ENCODE measurements at places on chromosomes 13 and 19.

- DNase-seq: no peak
These were observed 309.8 kb downstream of the OXGR1 start for GRCh38 chr13:96684469-96684868.

- no peak for DNase-seq
These were observed 85.3 kb upstream of the MYCBP2 start for GRCh38 chr13:77412116-77412635.

GRCh38 chr19:39090881-39091280, 6.7 kb downstream of the ACP7 start:
- no peak for DNase-seq

GRCh38 chr19:1136201-1136600, 32.4 kb downstream of the GPX4 start:
- DNase-seq: no peak

DNA sequence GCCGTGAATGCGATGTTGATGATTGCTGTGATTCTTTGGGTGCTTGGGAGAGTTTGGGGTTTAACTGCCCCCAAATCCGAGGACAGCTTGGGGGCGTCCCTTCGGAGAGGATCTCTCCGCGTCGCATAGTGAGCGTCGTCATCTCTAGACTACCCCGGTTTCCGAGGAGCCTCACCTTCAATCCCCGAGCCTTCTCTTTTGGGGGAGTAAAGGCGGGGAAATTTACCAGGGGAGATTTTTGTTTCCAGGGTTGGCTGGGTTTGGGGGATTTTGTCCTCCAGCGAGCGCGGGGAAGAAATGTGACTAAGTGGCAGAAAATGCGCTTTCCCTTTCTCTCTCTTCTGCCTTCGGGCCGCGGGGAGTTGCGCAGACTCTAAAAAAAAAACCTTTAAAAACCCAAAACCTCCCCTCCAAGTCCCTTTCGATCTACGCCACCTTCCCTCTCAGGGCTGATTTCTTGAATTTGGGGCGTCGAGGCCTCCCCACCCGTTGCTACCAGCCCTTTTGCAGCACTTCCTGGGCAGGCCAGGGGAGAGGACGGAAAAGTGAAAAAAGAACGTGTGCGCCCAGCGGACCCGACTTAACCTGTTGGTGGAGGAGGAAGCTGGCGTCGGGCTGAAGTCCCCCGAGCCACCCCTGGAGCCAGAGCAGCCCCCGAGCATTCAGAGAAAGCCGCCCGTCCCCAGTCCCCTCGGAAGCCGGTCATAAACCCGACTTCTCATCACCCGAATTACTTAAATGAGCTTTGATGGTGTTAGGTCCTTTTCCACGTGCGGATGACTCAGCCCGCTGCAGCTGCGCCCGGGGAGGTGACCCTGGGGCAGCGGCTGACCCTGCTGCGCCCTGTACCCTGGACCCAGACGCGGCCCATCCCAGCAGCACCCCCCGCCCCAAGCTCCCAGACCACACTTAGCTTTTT, 17.7 kb downstream of the NFIX start:
- no peak for DNase-seq

DNA sequence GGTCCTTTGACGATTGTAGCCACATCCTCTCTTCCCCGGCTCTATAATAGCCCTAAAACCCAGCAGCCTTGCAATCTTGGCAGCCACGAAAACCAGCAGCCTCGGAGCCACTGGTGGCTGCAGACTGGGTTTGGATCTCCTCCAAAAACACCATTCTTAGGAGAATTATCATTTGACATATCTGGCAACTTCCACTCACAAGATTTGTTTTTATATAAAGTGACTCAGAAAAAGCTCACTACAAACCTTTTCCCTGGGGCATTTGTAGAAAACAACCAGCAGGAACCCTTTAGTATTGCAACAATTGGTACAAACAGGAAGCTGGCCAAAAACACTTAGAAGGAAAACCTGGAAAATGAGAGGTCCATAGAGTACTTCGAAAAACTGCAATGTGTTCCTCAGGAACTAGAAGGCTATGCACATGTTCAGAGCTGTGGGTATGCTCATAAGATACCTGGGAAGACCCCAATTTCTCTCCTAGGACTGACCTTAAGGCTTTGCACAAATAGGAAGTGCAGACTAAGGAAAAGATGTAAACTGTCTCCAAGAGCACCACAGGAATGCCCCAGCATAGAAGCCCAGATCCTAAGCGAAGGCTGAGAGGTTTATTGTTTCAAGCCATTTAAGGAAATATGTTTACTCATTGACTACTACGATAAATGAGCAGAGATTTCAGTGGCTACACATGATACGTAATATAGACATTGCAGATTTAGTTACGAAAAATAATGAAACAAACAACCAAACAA, 71.2 kb downstream of the MYO16 start:
- no peak for DNase-seq

DNA sequence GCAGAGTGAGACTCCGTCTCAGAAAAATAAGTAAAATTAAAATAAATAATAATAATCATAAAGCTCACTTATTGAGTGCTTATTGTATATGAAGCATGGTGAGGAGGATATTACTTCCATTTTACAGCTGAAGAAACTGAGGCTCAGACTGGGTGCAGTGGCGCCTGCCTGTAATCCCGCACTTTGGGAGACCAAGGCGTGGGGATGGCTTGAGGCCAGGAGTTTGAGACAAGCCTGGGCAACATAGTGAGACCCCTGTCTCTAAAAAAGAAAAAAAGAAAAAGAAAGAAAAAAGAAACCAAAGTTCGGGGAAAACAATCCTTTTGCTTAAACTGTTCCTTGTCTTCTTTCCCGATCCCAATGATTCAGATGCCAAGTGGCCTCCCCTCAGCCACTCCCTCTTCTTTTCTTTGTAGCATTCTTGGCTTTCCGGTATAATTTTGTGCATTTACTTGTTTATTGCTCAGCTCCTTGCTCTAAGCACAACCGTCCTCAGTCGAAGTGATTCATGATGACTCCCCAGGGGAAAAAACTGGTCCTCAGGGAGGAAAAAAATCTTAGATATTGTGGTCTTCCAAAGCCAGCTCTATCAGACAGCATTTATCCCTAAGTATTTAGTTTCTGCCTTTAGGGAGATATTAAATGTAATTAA, 965 bp upstream of the EIF3G start:
- no peak for DNase-seq

- no peak for DNase-seq
These were observed 485 bp downstream of the CRYL1 start for GRCh38 chr13:20525144-20525600.

DNA sequence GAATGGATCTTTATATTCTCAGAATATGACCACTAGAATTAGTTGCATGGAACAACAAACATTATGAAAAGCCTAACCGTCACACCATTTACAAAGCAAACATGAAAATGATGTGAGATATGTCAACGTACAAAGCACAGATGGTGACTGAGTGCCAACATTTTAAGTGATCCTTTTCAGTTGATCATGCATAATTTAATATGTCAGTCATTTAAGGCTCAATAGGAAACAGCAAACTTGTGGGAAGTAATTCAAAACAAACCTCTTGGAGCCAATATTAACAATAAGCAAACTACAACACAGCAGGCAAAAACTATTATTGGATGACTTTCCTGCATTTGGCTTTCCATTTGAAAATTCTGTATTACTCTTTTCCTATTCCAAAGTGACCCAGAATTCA, 277.6 kb downstream of the SLITRK6 start:
- DNase-seq: no peak

DNA sequence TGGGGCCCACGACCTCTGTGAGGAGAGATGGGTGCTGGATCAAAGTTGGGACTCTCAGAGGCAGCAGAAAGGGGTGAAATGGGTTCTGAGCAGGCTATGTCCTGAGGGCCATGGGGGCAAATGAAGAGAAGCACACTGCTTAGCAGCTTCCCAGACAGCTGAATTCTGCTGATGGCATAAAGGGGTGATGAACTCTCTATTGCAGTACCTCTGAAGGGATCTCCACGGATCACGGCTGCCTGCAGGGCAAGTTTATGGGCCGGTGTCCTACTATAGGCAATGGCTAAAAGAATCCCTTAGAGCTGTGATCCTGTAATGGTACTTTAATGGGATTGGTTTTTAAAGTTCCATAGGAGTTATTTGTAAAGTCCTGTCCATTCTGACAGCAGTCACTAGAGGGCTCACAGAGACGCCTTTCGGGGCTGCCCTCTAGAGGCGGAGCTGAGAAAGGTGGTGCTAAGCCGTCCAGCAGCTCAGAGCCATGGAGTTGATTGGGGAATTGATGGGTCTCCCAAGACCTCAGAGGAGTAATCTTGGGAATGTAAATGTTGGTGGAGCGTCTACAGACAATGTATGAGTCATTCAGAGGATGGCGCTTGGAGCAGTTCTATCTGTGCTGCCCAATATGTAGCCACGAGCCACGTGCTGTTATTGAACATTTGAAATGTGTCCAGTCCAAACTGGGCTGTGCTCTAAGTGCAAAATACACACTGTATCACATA, 287.3 kb downstream of the COG6 start:
- DNase-seq: peak; percentile 61

GRCh38 chr13:103451656-103452055, 385.4 kb upstream of the SLC10A2 start:
- no peak for DNase-seq

Data from stimulated activated CD4-positive, alpha-beta T cell treated with anti-CD3 and anti-CD28 coated beads, TNF-alpha, amount 100 ng/mL, for 4 hours (primary cell).